ENCODE measurements at places on chromosomes 7 and 10.
A peak's percentile ranks its signal among the peaks of the same experiment; 100 is the strongest.

DNA sequence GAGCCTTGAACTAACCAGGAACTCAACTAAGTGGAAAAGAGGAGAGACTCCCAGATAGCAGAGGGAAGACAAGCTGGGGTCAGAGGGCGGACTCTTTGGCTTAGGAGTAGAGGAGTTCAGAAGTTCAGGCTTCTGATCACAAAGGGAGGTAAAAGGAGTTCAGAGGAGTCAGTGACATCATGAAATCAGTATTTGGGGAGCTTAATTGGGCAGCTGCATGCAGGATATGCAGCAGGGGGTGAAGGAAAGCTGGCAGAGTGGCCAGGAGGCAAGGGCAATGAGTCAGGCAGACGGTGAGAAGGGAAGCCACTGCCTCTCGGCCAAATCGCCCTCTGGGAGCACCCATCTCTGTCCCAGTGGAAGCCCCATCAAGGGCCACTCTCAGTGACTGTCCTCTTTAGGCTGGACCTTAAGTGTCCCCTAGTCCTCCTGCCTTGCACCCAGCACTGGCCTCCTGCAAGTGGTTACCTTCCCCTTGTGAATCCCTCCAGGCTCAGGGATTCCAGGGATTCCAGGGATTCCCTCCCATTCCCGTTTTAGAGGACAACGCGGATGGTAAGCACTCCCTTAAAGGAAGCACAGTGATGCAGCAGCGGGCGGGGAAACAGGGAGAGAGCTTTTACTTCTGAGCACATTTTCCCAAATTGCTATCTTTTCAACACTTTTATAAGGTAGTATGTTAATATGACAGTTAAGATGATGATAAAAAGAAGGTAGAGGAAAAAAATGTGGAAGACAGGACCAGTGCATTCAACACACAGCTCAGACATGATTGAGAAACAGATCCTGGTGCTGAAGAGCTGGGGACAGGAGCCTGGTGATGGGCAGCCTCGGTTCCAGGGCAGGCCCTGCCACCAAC is 72.6 kb downstream of the KCNMA1 start:
- H3K4me1 ChIP-seq, result peaks cover 66% of the 10 kb centered on the region
- H3K27me3 ChIP-seq, result no peaks in the 10 kb centered on the region
- no peak overlapping the region for H3K4me3 ChIP-seq
- peak overlapping the region; percentile 80 for H3K27ac ChIP-seq
- no peak for DNase-seq

DNA sequence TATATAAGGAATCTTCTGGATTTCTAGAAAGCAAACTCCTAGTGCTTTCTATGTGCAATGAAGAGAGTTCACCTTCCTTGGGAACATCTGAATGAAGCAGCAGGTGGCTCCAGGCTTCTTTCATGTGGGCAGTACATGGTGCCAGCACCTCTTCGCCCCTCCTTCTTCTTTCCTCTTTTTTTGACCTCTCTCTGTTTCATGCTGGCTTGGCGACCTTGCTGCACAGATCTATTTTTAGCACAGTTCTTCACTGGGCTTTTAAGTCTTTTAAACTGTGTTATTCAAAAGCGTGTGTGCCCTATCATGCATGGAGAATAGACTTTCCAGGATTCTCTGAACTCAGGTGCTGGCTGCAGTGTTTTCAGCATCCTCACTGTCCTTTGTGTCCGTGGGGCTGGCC is 400.3 kb upstream of the PRKCQ start:
- no peaks in the 10 kb centered on the region for H3K27me3 ChIP-seq
- peaks cover 13% of the 10 kb centered on the region for H3K4me1 ChIP-seq
- DNase-seq, result peak; percentile 55

DNA sequence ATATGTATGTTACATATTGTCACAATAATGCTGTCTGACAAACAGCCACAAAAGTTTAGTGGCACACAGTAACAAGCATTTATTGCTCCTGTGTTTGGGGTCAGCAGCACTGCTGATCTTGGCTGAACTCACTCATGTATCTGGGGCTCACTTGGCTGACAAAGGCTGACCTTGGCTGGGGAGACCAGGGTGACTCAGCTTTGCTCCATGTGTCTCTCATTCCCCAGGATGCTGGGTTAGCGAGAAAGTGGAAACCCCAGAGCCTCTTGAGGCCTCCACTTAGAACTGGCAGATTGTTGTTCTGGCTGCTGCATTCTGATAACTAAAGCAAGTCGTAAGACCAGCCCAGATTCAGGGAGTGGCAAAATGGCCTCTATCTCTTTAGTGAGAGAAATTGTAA is 217.3 kb upstream of the HABP2 start:
- DNase-seq, result no peak
- no peaks in the 10 kb centered on the region for H3K27me3 ChIP-seq
- no peaks in the 10 kb centered on the region for H3K4me1 ChIP-seq
- H3K27ac ChIP-seq, result no peak overlapping the region
- no peaks in the 10 kb centered on the region for H3K36me3 ChIP-seq

- no peaks in the 10 kb centered on the region for H3K27me3 ChIP-seq
- H3K4me3 ChIP-seq, result no peak overlapping the region
- peak overlapping the region; percentile 61 for H3K27ac ChIP-seq
- peaks cover 20% of the 10 kb centered on the region for H3K4me1 ChIP-seq
- DNase-seq, result no peak
These were observed 140.1 kb downstream of the GLI3 start for GRCh38 chr7:42096681-42097561.

DNA sequence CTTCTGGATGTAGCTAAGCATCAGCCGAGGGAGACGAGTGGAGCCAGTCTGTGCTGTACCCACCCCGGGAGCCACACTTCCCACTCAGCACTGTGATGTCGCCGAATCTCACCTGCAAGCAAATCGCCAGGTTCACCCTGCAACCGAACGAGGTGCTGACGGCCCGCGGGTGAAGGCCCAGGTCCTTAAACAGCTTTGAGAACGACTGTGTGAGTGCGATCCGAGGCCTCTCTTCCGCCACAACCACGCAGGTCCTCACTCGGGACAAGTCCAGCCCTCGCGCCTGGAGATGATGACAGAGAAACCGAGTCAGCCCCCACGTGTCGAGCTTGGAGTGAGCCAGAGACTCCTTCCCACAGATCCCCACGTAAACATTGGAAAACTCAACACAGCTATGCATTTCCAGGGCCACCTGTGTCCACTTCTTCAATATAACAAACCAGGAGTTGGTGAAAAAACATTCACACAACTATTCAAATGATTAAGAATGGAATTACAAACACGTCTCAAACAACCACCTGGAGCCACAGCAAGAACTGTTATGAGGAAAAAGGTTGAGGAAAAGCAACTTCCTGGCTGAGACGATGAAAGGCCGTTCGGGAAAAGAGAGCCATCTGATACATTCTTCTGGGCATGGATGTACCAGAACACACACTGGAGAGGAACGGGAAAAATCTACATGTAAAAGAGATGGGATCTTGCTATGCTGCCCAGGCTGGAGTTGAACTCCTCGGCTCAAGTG is 191.8 kb downstream of the ZMYND11 start:
- no peak overlapping the region for H3K27ac ChIP-seq
- peaks cover 37% of the 10 kb centered on the region for H3K36me3 ChIP-seq
- DNase-seq, result no peak
- no peaks in the 10 kb centered on the region for H3K27me3 ChIP-seq

DNA sequence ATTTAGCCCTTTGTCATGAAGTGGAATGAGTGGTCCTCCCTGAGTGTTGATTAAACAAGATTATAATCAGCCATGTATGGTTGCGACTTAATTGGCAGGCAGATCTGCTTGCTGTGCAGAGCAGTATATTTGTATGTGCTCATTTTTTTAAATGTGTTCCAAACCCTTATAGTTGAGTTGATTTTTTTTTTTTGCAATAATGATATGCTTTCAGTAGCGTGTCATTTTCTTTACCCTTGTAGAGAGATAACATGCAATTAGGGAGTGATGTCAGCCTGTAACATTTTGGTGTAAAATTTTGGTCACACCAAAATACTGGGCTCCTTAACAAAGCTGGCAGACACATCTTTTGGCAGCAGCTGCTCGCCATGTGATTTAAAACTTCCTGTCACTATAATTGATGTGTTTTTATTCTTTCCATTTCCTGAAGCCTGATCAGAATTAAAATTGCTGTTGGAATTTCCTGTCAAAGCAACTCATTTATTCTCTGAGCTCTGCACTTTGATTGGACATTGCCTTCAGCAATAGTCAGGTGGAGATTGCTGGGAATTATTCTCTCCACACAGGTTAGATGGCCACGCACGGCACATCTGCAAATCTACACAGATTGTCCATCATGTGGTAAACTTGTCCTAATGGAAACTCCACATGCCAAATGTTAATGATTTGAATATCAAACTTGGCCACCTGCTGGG is 125.3 kb downstream of the DYNC1I1 start:
- H3K27me3 ChIP-seq, result no peaks in the 10 kb centered on the region
- H3K4me3 ChIP-seq, result no peak overlapping the region
- DNase-seq, result peak; percentile 50
- H3K36me3 ChIP-seq, result no peaks in the 10 kb centered on the region
- no peak overlapping the region for H3K27ac ChIP-seq

DNA sequence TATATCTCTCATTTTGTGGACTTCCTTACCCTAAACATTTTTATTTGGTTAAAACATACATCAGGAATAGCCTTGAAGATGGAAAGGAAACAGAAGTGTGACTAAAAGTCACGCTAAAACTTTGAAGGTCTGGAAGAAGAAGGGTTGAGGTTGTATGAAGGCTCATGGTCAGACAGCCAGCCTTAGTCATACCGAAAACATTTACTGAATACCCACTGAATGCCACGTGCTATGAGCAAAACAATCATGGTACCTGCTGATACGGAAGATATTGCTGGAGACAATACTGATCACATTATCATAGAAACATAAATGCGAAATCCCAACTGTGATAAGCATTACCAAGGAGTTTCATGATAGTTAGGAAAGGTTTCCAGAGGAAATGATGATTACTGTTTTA is 64.0 kb downstream of the PDZD8 start:
- H3K36me3 ChIP-seq, result no peaks in the 10 kb centered on the region
- DNase-seq, result no peak
- H3K27ac ChIP-seq, result no peak overlapping the region
- H3K27me3 ChIP-seq, result no peaks in the 10 kb centered on the region

DNA sequence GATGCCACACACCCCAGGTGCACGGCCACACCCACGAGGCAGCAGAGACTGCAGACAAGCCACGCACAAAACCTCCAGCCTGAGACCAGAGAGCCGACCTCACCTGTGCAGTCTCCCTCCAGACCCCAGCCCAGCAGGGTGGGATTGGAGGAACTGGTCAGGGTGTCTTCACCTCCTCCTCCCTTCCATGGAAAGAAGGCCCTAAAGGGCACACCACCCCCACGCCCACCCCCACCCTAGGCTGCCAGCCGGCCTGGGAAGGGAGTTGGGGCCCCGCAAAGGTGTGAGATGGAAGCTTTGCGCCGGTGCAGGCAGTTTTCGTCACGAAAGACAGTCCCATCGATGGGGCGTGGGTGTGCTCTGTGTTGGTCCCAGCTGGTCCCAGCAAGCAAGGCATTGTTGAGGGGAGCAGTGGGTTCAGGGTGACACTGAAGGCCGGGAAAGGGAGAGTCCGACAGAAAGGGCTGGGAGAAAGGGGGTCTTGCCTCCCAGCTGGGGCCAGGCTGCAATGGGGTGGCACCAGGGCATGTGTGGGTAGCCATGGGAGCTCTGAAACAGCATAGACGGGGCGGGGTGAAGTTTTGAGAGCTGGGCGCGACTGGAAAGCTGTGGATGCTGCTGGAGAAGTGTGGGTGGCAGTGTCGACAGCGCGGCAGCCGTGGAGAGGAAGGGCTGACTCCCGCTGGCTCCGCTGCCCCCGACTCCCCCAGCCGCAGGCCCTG is 349.2 kb downstream of the GLRX3 start:
- no peak overlapping the region for H3K4me3 ChIP-seq
- H3K27ac ChIP-seq, result no peak overlapping the region
- DNase-seq, result no peak
- no peaks in the 10 kb centered on the region for H3K36me3 ChIP-seq
- H3K27me3 ChIP-seq, result no peaks in the 10 kb centered on the region
- no peaks in the 10 kb centered on the region for H3K4me1 ChIP-seq

- H3K4me3 ChIP-seq, result no peak overlapping the region
- H3K27me3 ChIP-seq, result no peaks in the 10 kb centered on the region
- H3K27ac ChIP-seq, result no peak overlapping the region
- H3K36me3 ChIP-seq, result no peaks in the 10 kb centered on the region
- no peak for DNase-seq
These were observed 57.8 kb downstream of the SYPL1 start for GRCh38 chr7:106054156-106054910.

DNA sequence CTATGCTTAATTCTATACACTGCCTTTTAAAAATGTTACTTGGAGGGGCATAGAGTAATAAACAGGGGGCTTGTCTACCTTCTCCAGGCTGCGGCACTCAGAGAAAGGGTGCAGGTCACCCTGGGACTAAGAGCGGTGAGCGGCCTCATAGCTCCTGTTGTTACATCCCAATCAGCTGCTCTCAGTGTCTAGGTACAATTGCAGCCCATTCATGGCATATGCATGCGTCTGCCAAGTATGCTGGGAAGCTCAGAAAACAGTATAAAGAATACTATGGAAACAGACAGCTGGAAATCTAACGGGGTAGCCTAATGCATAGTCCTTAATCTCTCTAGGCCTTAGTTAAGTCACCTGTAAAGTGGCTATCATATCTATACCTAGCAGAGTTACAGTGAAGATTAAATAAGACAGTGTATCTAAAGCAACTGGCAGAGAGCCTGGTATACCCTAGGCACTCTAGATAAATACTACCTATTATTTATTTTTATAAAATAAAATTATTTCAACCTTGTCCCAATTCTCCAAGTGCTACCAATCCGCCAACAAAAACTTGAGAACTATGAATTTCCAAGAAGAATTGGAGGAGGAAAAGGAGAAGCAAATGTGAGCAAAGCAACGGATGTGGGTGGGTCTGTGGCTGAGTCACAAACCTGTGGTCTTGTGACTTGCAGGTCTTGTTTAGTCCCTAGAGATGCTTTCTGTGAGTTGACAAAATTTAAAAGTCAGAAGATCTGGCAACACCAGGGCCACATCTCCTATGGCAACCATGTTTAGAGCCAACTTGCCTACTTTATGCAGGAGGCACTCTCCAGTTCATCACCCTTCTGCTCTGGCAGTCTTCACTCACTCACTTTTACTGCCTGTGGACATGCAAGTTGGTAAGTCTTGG is 183.0 kb downstream of the RAPGEF5 start:
- no peak for DNase-seq
- no peak overlapping the region for H3K4me3 ChIP-seq
- H3K36me3 ChIP-seq, result peaks cover 8% of the 10 kb centered on the region
- H3K27ac ChIP-seq, result no peak overlapping the region
- no peaks in the 10 kb centered on the region for H3K4me1 ChIP-seq
- H3K27me3 ChIP-seq, result no peaks in the 10 kb centered on the region

GRCh38 chr10:31549896-31550295 is 230.9 kb downstream of the ZEB1 start:
- H3K27ac ChIP-seq, result no peak overlapping the region
- H3K4me3 ChIP-seq, result no peak overlapping the region
- H3K4me1 ChIP-seq, result no peaks in the 10 kb centered on the region
- DNase-seq, result no peak
- no peaks in the 10 kb centered on the region for H3K27me3 ChIP-seq
- no peaks in the 10 kb centered on the region for H3K36me3 ChIP-seq

GRCh38 chr10:125159932-125160855 is at the start of gene CTBP2:
Gene CTBP2 (minus strand): TSS chr10:125160563.
- peaks cover 42% of the 10 kb centered on the region for H3K4me1 ChIP-seq
- H3K36me3 ChIP-seq, result no peaks in the 10 kb centered on the region

GRCh38 chr10:1630304-1630703 is 107.0 kb downstream of the ADARB2 start:
- peaks cover 49% of the 10 kb centered on the region for H3K27me3 ChIP-seq
- DNase-seq, result no peak
